Brain pericyte (primary cell): ENCODE measurements at places on chromosomes 1 and 21.
A peak's percentile ranks its signal among the peaks of the same experiment; 100 is the strongest.

DNA sequence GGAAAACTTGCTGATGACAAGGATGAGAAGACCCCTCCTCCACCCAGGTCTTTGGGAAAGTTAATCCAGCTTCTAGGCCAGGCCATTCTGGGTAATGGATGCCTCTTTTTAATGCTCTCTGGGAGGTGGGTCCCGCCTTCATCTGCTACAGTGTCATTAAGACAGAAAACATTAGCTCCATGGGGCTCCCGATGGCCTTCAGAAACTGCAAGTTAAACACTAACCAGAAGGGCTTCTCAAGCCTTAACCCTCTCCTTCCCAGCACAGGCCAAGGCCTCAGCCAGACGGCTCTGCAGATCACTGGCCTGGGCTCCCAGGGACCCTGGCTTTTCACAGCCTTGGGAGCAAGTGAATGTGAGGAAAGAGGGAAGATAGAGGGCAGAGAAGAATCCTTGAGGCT, 364.9 kb downstream of the MATN1 start:
- no peak for DNase-seq

- DNase-seq = no peak
Measured at GRCh38 chr1:27475720-27476119, 14.2 kb downstream of the WASF2 start.

- DNase-seq = no peak
Measured at GRCh38 chr1:169048043-169048442, 58.4 kb upstream of the ATP1B1 start.

DNA sequence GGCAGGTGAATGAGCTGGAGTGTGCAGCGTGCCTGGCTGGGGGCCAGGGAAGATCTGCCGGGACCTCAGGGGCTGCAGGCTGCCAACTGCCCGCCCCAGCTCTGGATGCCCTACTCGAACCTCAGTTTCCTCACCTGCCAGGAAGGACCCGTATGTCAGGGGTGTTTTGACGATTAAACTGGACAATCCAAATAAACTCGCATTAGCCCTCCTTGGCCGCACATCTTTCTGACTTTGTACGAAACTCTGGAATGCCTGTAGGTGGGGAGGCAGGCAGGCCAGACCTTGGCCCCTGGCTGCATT, 8.3 kb upstream of the ZNF669 start:
- DNase-seq = no peak

DNA sequence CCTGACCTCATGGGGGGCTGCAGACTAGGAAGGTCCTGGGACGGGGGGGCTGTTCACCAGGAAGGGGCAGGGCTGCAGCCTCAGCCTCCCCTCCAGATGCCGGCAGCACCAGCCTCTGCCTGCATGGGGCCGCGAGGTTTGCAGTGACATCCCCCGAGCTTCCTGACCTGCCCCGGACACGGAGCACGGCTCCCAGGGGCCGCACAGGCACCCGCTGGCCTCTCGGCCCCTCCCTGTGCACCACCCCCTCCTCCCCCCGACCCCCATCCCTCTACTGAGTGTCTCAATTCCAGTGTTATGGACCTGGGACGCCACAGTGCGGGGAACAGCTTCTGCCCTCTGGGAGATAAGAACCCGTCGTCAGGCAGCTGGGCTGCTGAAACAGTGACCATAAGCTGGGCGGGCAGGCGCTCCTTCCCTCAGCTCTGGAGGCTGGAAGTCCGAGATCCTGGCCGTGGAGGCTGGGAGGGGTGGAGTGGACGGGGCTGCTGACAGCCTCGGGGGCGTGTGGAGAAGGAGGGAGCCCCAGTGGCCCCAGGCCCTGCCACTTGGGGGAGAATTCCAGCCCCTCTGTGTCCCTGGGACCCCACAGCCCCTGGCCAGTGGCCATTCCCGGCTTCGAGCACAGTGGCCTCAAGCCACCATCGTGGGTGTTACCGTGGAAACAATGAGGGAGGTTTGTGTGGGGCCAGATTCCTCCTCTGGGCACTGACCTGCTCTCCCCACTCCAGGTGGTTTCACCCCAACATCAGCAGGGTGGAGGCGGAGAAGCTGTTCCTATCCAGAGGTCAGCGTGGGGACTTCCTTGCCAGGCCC, 11.6 kb downstream of the RNF223 start:
- no peak for DNase-seq

DNA sequence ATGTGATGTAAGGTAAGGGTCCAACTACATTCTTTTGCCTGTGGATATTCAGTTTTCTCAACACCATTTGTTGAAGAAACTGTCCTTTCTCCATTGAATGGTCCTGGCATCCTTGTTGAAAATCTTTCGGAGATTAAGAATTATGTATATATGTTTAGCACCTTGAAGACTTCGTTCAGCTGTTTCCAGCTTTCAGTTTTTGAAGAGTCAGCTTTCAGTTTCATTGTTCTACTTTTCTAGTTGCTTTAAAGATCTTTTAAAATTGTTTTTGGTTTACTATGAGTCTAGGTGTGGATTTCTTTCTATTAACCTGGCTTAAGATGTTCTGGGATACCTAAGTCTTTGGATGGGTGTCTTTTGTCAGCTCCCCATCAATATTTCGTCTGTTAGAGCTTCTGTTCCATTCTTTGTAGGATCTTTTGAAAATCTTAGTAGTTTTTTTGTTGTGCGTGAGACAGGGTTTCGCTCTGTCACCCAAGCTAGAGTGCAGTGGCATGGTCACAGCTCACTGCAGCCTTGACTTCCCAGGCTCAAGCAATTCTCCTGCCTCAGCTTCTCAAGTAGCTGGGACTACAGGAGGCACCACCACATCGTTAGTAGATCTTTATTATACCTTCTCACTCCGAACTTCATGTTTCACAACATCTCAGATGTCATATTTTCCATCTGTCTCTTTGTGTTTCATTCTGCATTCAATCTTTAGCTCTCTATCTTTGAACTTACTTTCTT, 353.5 kb upstream of the B3GALT2 start:
- no peak for DNase-seq

GRCh38 chr1:41617336-41617735, 132.9 kb upstream of the EDN2 start:
- no peak for DNase-seq

- no peak for DNase-seq
Measured at GRCh38 chr21:41318218-41318617, 1.6 kb downstream of the FAM3B start.

DNA sequence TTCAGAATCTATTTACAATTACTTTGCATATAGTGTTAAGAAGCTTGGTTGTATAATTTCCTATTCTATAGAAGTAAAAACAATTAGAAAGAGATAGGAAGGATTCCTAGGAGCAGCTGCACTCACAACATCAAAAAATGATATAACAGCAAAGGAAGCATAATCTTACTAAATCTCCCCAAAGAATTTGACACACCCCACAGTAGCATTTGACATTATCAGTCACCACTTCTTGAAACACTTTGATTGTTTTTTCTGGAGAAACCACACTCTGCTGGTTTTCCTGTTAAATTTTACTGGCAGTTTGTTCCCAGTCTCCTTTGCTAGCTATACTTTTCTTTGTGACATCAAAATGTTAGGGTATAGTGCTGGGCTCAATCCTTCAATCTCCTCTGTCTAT, 100.8 kb upstream of the KIAA1614 start:
- no peak for DNase-seq

DNA sequence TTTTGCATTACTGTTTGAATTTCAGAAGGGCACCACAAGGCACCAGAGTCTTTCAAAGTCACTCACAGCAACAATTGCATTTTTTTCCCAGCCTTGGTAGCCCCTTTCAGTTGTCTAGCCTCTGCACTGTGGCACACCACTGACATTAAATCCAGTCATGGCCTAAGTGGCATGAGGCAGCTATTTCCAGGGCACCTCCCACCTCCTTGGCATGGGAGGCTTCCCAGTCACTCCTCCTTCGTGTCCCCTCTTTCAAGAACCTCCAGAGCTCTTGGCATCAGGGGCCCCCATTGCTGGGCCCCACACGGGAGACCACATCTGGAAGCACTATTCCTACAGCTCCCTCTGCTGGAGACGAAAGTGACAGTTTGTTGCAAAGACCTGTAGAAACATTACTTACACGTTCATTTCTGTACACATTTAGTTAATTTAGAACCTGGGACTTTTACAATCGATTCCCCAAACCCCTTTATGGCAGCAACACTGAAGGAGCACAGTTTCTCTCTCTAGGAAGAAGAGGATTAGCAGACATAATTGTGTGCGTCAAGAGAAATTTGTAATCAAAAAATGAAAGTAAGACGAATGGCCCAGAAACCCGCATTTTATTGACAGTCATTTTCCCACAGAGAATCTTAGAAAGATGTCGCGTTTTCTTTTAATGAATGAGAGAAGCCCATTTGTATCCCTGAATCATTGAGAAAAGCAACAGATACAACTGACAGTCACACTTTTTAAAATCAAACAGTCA, 5.7 kb upstream of the CHD5 start:
- no peak for DNase-seq

- DNase-seq = no peak
Measured at GRCh38 chr21:14487490-14488432, 58.4 kb downstream of the SAMSN1 start.

- peak; percentile 21 for DNase-seq
Measured at GRCh38 chr1:31373056-31373896, at the start of gene FABP3. FABP3 (minus strand) TSS chr1:31373076; CDS start chr1:31373014, 62 bp downstream.

- no peak for DNase-seq
Measured at GRCh38 chr1:163172596-163172995, 30.1 kb downstream of the RGS5 start.

DNA sequence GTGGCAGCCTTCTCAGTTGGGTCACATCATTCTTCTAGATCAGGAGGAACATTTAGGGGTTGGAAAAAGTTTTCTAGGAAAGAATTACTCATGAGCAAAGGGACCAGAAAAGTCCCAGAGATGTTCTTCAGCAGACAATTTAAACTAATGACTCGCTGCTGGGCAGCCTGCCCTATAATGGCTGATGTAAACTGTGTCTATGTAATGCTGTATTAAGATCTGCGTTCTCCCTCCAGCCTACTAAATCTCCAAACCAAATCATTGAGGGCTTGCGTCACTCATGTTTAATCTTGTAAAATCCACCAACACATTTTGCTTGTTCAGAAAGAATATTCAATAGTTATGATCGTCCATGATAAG, 92.1 kb downstream of the LRRC8C start:
- DNase-seq = no peak

- no peak for DNase-seq
Measured at GRCh38 chr1:101394041-101394440, 157.2 kb downstream of the S1PR1 start.
